GDM1 (cell line): ENCODE measurements at places on chromosomes 13 and 19.

DNA sequence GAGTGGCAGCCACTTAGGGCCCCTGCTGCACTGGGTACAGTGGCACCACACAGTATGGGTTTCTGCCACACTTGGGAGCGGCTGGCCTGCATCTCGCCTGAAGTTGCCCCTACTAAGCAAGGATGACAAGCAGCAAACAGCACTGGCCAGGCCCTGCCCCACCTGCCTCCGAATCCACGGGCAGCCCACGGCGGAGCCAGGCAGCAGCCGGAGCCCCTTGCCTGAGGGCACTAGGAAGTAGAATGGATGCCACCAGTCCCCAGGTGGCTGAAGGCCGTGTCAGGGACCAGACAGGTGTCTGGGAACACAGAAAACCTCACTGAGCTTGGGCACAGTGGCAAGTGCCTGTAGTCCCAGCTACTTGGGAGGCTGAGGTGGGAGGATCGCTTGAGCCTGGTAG lies 19.4 kb downstream of the MLLT1 start:
- no peak for DNase-seq

- DNase-seq: no peak
Measured at GRCh38 chr13:20960663-20961309, 58.2 kb upstream of the XPO4 start.

DNA sequence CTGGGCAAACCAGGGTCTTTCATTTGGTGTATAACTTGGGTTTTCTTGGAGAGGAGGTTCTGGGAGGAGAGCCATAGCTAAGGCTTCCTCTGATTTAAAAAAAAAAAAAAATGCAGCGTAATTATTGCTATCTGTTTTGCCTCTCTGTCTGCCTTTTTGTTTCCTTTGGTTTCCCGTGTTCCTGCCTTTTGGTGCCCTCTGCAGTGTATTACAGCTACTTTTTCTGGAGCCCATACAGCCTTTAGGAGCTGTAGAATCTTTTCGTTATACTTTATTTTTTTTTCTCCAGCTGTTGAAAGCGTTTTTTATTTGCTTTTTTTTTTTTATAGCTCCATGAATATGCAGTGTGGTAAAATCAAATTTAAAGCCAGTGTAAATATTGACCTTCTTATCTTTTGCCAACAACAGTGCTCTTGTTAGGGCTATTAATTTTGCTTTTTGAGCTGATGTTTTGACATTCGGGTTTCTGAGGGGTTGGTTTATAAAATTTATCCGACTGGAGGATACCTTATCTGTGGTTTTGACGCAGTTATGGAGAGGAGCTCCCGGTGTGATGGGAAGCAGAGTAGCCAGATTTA lies 38.1 kb downstream of the ZNF493 start:
- no peak for DNase-seq

DNA sequence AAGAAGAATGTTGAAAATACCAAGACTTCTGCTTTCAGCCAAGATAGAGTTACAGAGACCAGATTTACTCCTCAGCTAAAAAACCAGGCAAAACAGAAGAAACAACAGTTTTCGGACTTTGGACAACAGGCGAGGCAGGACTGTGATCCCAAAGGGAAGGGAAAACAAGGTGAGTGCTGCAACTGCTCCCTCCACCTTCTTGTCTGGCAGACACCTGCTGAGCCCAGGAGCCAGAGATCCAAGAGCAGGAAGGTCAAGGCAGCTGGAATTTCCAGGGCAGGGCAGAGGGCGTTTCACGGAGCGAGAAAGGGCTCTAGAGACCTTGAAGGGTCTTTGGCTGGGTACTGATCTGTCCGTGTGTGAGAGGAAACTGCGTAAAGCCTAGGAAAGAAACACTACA lies 32.9 kb upstream of the SLC7A9 start:
- no peak for DNase-seq

DNA sequence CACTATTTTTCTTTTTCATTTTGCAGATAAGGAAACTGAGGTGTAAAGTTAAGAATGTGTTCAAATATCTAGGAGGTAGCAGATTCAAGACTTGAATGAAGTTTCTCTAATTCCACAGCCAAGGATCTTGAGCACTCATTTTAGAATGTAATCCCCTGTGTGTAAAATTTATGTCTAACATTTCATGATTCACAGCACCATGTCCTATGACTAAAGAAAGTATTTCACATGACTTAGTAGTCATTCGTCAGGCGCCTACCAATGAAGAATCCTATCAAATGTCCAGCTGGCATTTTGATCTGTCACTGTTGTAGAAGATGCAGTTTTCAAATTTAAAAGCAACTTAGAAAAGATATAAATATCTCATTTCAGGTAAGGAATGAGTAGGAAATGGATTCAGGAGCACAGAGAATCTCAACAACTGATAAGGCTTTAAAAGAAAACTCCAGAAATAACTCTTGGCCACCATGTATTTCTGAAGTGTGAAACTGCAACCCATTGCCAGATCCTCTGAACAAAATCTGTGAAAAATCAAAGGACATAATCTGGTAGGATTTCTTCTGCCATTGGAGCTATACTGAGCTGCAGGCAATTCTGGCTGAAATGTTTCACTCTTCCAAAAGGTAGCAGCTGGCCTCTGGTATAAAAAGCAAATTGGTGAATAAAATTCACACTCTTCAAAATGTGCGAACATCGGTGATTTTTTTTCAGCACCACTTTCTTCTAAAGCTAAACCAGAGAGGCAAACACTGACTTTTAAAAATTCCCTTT lies 92.2 kb downstream of the DCLK1 start:
- DNase-seq: no peak

DNA sequence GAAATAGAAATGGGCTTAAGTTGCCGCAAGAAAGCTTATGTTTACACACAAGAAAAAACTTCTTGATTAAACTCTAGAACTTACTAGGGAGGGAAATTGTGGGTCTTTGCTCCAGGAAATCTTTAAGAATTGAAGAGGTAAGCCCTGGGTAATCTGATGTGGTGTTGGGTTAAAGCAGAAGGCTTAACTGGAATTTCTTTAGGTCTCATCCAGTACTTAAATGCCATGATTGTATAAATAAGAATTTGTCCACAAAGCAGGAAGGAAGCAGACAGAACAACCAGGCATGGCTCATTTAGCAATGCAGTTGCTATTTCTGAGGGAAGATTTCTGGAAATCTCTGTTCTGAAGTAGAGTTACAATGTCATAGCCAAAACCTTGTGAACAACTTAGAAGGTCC lies 360.4 kb downstream of the KLF5 start:
- DNase-seq: no peak
